ENCODE measurements at places on chromosomes 11 and 22.

DNA sequence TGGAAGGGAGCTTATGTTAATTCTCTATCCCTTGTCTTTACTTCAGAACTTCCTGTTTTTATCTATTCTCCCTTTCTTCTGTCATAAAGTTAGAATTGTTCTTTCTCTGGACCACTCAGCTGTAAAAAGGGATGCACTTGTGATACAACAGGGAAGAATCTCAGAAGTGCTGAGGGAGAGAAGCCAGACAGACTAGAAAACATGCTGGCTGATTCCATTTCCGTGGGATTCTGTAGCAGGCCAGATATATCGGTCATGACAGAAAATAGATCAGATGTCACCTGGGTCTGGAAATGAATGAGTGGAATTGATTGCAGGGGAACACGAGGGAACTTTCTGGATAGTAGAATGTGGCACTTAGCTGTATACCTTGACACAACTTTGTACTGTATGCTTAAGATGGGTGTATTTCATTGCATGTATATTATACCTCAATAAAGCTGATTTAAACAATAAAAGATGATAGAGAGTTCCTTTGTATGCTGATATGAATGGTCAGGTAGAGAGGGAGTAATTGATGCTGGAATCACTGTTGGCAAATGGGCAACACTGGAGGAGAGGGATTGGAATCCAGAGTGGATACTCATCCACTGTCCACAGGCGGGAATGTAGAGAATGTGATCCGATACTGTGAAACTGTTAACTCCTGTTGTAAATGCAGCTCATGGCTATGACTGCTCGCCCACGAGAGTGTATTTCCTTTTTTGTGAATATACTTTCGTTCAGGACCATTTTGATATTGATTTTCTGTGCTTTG, 59.6 kb downstream of the ATXN10 start:
- DNase-seq, result no peak

- no peak for DNase-seq
Measured at GRCh38 chr11:61076506-61077304, 25.6 kb upstream of the CD5 start.

DNA sequence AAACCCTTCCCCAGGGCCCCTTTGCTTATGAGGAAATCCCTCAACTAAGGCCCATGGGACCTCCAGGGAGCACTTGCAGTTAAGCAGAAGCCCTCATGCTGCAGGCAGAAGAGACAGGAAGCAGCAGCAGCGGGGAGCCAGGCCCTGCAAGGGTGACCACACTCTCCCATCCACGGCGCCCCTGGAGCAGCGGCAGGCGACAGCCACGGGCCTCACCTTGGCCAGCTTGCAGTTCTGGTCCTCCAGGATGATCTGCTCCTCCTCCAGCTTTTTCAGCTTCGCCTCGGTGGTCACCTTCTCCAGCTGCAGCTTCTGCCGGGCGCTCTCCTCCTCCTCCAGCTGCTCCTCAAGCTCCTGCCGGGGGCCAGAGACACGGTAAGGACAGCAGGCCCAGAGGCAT, 47.0 kb downstream of the APOL1 start:
- DNase-seq, result no peak

DNA sequence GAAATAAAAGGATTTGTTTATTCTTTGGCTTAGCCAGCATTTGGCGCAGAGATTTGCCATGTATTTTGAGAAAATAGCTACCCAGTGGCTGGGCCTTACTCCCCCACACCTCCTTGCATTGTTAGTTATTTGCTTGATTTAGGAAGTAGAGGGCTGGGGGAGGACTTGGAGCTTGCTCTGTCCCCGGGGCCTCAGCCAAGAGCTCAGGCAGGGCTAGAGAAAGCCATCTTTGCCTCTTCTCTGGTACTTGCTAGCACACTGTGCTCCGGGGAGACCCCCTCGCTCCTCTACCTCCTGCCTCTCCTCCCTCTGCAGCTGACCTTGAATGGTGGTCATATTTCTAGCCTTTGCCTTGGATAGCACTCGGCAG, 93.0 kb downstream of the SCN3B start:
- DNase-seq, result no peak

DNA sequence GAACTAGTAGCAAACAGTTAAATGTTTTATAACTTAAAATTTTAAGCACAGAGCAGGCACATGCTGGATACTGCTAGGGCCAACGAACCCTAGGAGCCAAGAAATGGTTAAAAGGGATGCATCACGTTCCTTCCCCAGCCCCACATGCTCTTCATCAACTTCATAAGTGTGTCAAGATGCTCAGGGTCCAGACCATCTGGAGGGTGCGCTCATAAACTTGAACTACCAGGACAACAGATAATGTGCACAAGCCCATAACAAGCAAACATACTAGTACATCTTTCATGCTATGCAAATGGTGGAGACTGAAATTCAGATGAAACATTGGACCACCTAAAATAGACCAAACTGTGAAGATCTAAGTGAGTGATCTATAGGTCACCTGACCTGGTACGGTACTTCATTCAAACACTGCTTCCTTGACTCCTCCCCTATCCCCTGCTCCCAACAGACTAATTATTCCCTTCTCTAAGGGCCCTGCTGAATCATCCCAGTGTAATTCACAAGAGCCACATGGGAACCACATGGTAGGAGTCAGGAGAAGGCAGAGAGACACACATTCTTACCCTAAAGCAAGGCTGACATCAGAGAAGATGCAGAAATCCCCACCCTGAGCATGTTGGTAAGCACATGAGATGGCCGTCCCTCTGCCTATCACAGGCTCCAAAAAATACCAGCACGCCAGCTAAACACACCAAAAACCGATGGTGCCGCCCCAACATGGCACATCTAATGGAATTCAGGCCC, 83.9 kb downstream of the ETS1 start:
- no peak for DNase-seq

Data from frontal cortex (tissue), 4 donors.